Right lobe of liver (tissue), 6 donors: ENCODE measurements at places on chromosomes 12 and 14. TPM values are rescaled to one million over a fixed set of nuclear protein-coding genes. Genes with fewer than 3 reads are reported as not detected.

DTX1 gene
- 23.1 TPM for total RNA-seq

FOXN4 gene
- total RNA-seq = 0.17 TPM

BMP4 gene
- total RNA-seq = 2.0 TPM

SOAT2 gene
- total RNA-seq = 1.1 TPM

LRRIQ1 gene
- not detected for total RNA-seq

RASSF9 gene
- total RNA-seq = 0.77 TPM

BCL11B gene
- total RNA-seq = 0.12 TPM

SFSWAP gene
- total RNA-seq = 9.8 TPM

PRKD1 gene
- total RNA-seq = 0.74 TPM

GPR137C gene
- total RNA-seq = 0.18 TPM

KRT3 gene
- total RNA-seq = not detected

GRCh38 chr12:116878567-116879508 lies 2.4 kb downstream of the HRK start:
- no peak for DNase-seq

GRCh38 chr12:107318806-107319532 lies 225.6 kb upstream of the CRY1 start:
- peak; percentile 52 for DNase-seq

DNA sequence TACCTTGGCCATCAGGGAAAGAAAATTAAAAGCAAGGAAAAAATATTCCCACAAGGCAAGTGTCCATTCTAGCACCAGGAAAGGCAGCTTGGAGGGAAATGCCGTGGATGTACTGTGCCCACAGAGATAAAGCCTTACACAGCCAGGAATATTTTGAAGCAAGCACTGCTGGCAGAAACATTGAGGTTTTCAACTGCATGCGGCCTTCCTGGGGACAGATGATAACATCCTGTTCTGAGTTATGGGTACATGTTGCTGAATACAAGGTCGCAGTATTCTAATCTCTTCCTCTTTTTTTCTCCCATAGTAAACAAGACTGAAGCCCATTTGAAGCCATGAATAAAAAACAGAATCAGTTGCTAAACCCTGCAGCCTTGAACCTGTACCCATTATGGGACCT lies 197.1 kb downstream of the BTG1 start:
- no peak for DNase-seq

GRCh38 chr12:75579552-75579951 lies 68.1 kb upstream of the KRR1 start:
- no peak for DNase-seq

DNA sequence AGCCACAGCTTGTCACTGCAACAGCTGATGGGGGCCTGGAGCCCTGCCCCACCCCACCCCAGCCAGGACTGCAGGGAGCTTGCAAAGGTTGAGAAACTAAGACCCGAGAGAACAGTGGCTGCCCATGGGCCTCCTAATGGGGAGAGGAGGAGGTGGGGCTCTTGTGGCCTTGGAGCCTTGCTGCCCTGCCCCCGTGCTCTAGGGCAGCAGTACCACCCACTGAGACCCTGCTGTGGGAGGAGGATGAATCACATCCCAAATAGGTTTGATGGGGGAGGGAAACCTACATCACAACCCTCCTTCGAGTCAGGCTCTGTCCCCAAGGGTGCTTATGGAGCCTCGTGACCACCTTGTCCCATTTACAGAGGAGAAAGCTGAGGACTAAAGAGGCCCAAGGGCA lies 15.9 kb downstream of the HHIPL1 start:
- DNase-seq = no peak

- DNase-seq = no peak
These were observed 8.3 kb downstream of the PXN start for GRCh38 chr12:120257041-120257821.

DNA sequence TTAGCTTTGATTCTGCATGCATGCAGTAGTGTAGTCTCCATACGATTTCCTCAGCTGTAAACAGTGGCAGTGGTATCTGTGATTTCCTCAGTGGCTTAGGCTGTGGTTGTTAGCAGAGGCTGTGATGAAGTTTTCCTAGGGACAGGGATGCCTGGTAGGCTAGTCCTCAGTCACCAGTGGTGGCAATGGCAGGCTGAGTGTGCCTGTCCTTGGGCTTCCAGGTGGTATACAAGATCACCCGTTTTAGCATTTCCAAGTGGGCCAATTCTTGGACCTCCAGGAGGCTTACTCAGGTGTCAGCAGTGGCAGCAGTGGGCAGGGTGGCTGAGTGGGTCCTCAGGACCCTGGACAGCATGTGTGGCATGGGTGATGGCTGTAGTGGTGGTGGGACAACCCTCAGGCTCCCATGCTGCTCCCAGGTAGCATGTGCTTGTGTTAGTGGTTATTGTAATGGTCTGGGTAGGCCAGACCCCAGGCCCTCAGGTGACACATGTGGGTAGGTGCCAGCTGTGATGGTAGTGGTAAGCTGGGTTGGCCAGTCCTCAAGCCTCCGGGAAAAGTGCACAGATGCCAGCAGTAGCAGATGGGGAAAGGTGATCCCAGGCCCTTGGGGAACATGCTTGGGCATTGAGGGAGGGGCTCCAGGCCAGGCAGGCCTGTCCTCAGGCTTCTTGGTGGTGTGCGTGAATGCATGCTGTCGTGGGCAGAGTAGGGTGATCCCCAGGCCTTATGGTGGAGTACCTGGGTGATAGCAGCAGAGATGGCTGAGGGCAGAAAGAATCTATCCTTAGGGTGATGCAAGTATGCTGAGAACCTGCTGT lies 146.5 kb downstream of the PAPOLA start:
- DNase-seq = no peak

DNA sequence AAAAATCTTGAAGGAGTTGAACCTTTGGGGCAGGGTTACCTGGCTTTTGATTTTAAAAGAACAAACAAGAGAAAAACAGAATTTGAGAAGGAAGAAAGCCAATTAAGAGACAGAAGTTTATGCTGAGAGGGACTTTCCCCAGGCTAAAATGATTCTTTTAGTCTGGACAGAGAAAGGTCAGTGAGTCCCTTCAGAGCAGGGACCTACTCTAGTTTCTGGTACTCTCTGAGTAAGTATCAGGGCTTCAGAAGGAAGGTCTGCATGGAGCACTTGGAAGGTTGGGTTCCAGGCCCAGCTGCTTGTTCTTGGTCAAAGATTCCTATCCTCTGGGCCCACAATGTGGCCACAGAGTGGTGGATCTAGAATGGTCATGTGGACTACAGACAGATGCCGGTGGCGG lies 59.6 kb downstream of the KLRG1 start:
- no peak for DNase-seq

DNA sequence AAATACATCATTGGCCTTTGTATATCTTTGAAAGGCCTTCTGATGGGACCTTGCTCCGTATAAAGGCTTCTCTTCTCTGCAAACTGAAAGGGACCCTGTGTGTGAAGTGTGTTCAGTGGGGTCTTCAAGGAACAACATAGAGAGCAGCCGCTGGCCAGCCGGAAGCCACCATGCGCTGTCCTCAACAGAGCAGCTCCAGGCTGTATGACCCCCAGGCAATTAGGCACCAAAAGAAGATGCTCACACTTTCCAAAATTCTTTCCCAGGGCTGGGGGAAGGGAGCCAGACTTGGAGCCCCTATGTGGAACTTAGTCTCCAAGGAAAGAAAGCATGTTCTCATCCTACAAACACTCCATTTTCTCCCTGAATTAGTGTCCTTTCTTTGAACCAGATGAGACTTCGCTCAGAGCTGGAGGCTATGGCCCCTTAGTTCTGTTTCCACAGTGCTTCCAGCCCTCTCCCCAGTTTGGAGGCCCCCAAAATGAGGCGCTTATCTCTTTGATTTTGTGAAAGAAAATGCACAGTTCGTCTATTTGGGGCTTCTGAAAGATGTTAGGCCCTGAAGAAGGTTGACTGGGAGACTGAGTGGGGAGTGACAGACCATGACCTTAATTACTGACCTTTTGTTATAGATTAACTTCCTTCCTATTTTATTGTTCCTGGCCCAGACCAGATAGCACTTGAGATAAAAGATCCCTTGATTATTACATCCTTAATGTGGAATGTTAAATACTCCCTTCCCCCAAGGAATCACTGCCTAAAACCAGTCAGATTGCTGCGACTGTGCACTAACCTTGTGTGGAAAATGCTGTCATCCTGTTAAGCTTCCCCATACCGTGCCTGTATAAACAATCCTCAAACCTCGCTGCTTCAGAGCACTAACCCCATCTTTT lies 128.3 kb upstream of the FGD4 start:
- no peak for DNase-seq

- no peak for DNase-seq
These were observed 196.8 kb upstream of the NEDD1 start for GRCh38 chr12:96710127-96710745.
